ENCODE measurements at places on chromosomes 11 and 22. TPM values are rescaled to one million over a fixed set of nuclear protein-coding genes. Genes with fewer than 3 reads are reported as not detected.

GRCh38 chr11:79080551-79080950 lies 360.3 kb downstream of the TENM4 start:
- no peak for DNase-seq

DNA sequence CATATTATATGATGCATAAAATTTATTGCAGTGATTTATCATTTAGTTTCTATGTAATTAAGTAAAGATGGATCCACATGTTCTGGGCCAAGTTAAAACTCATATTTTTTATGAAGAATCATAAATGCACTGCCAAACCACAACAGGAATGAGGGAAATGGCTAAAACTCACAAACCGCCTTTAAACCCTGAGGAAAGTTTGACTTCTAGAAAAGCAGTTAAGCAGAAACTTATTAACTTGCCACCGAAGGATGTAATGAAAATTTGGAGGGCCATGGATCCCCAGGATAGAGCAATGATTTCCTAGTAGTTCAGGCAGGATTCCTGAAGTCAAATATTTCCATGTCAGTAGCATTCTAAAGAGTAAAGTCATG lies 218.3 kb upstream of the CTSC start:
- no peak for DNase-seq

DNA sequence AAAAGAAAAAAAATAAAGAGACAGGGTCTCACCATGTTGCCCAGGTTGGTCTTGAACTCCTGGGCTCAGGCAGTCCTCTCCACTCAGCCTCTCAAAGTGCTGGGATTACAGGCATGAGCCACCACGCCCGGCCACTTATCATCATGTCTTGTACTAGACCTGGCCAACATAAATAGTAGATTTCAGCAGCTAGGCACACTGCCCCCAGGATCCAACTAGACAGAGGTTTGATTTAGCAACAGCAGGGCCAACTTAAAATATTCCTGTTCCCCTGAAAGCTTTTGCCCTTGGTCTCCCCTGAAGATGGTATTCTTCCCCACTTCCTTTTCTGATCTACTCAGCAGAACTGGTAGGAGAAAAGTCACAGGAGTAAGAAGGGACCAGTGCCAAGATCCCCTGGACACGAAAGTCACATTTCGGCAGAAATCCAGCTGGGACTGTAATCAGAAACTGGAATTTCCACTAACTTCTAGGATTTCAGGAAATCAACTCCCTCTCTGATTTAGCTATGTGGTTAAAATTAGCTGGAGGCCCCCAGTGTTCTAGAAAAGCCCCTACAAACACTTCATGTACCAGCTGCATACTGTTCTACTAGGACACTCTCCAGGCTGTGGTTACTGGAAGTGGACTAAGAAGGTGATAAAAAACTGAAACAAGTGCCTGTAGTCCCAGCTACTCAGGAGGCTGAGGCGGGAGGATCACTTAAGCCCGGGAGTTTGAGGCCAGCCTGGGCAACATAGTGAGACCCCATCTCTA lies 8.9 kb upstream of the PPP2R1B start:
- DNase-seq = peak; percentile 50

Gene CADM1
- polyA plus RNA-seq = 161 TPM
